Mucosa of gallbladder (tissue), 1 donor: ENCODE measurements at places on chromosomes 4 and X. TPM values are rescaled to one million over a fixed set of nuclear protein-coding genes. Genes with fewer than 3 reads are reported as not detected.

The SPOCK3 gene
- total RNA-seq = 2.3 TPM

The NAA10 gene
- total RNA-seq = 81.6 TPM

The ABHD18 gene
- 12.1 TPM for total RNA-seq

The FGFBP1 gene
- not detected for total RNA-seq

The EREG gene
- total RNA-seq = 5.7 TPM

The CFP gene
- 2.4 TPM for total RNA-seq

The ALB gene
- total RNA-seq = 83.2 TPM

The C4orf51 gene
- total RNA-seq = not detected

The DCAF4L1 gene
- 0.12 TPM for total RNA-seq

The RPGR gene
- total RNA-seq = 10.4 TPM

The COL4A5 gene
- total RNA-seq = 98.8 TPM

The CCSER1 gene
- 5.4 TPM for total RNA-seq

The PRDM5 gene
- 7.2 TPM for total RNA-seq

The ZNF732 gene
- total RNA-seq = not detected

The CYSLTR1 gene
- 3.5 TPM for total RNA-seq

The MAGEA4 gene
- not detected for total RNA-seq

The CXCL11 gene
- total RNA-seq = not detected

The TEX13D gene
- not detected for total RNA-seq

The FABP2 gene
- total RNA-seq = not detected

The SLITRK2 gene
- 0.14 TPM for total RNA-seq

The SSX5 gene
- total RNA-seq = not detected

The ADGRL3 gene
- total RNA-seq = 3.5 TPM

The RAB39B gene
- 1.2 TPM for total RNA-seq

The JADE3 gene
- total RNA-seq = 8.4 TPM

The WNK3 gene
- 6.2 TPM for total RNA-seq

The REST gene
- 48.3 TPM for total RNA-seq

The COL4A6 gene
- 109 TPM for total RNA-seq

The PNCK gene
- 28.3 TPM for total RNA-seq

The PCSK1N gene
- 21.3 TPM for total RNA-seq

The GCNA gene
- 2.0 TPM for total RNA-seq

The NUDT11 gene
- 1.5 TPM for total RNA-seq

The CYTL1 gene
- 10.7 TPM for total RNA-seq

The NPY2R gene
- 0.06 TPM for total RNA-seq

The UGT2B10 gene
- 10.2 TPM for total RNA-seq

The MAGED4 gene
- total RNA-seq = 48.7 TPM

The AKAP4 gene
- not detected for total RNA-seq

The SH3TC1 gene
- 50.9 TPM for total RNA-seq

The MAGEE2 gene
- 0.43 TPM for total RNA-seq

The SPANXN4 gene
- not detected for total RNA-seq

The VSIG4 gene
- 61.5 TPM for total RNA-seq

The PDE5A gene
- 29.7 TPM for total RNA-seq

The TBX22 gene
- total RNA-seq = not detected

The TEX13B gene
- total RNA-seq = not detected
